ENCODE measurements at places on chromosomes 13 and 19. TPM values are rescaled to one million over a fixed set of nuclear protein-coding genes. Genes with fewer than 3 reads are reported as not detected.

Gene TEAD2
- not detected for total RNA-seq

Gene LRRC8E
- not detected for total RNA-seq

Gene POSTN
- not detected for total RNA-seq

Gene CEACAM4
- 0.64 TPM for total RNA-seq

Gene AZU1
- not detected for total RNA-seq

Gene KASH5
- total RNA-seq = 0.23 TPM

Gene PSG2
- not detected for total RNA-seq

Gene EBI3
- not detected for total RNA-seq

Gene DNAJC15
- total RNA-seq = 9.7 TPM

Gene ZNF333
- 45.9 TPM for total RNA-seq

Data from CD4-positive, alpha-beta memory T cell (primary cell).